Heart right ventricle (tissue), 16 donors: ENCODE measurements at places on chromosomes 6 and 20.

- DNase-seq = no peak
Measured at GRCh38 chr6:135657207-135657606, 159.7 kb upstream of the AHI1 start.

GRCh38 chr6:16333580-16333979 is 95.2 kb downstream of the GMPR start:
- no peak for DNase-seq

DNA sequence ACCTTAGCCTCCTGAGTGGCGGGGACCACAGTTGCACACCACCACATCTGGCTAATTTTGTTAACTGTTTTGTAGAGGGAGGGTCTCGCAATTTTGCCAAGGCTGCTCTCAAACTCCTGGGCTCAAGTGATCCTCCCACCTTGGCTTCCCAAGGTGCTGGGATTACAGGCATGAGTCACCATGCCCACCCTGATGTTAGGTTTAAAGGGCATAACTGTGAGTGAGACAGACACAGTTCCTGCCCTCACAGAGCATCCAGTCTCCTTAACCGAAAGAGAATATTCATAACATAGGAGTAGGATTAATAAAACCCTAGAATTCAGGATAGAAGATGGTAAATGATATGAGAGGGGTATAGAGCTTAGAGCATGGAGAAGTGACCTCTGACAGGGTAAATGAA is 3.1 kb upstream of the SPATA2 start:
- DNase-seq = no peak

DNA sequence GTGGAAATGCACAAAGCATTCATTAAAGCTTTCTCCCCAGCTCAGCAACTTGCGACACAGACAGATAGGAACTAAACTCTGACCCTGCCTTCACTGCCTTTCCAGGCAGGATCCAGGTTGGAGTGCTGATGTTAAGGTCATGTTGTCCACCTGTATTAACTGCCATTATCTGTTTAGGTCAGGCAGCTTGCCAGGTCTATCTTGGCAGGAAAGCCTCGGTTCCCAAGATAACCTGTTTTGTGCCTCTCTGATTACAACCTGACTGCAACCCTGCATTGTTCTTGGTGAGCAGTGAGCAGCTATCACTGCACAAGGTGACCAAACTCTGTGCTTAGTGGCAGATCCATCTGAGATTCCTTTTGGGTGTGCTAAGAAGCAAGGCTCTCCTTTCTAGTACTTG is 23.2 kb upstream of the ELOVL2 start:
- no peak for DNase-seq

GRCh38 chr6:167153521-167153959 is 4.2 kb downstream of the GPR31 start:
- DNase-seq = no peak

- DNase-seq = no peak
Measured at GRCh38 chr20:11271319-11271718, 597.5 kb upstream of the JAG1 start.

GRCh38 chr6:155067956-155068615 is 73.0 kb downstream of the TIAM2 start:
- no peak for DNase-seq

- DNase-seq = no peak
Measured at GRCh38 chr6:154606457-154606856, 96.0 kb upstream of the CNKSR3 start.

GRCh38 chr20:47024461-47024937 is 129.9 kb downstream of the EYA2 start:
- no peak for DNase-seq

DNA sequence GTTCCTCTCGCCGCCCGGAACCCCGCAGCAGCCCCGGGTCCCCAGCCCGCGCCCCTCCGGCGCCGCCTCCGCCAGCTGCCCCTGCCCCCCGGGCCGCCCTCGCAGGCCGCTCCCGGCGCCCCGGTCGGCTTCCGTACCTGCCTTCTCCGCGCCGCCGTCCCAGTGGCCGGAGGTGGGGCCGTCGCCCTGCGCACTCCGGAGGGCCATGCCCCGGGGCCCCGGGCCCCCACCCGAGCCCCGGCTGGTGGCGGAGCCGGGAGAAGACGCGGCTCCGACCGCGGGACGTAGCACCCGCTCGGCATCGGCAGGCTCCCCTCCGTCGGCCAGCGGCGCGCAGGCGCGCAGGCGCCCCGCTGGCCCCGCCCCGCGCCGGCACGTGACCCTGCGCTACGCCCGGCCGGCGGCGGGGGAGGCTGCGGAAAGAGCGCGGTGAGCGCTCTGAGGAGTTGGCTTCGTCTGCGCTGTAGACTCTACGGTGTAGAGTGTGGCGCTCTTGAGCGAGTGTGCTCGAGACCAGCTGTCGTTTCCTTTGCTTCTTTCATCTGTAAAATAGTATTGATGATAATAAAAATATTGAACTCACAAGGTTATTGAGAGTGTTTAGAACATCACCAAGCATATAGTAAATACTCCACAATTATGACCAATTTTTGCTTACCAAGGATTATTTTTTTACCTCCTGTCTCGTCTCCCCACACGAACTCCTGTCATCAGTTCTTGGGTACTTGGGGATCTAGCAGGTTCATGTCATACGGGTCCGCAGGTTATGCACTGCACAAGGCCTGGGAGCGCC is at the start of gene TBC1D20:
Gene TBC1D20 (minus strand): TSS at position 335 of the 793 bp plus-strand sequence. CDS start 128 bp downstream, at position 207.
- peak; percentile 83 for DNase-seq

- no peak for DNase-seq
Measured at GRCh38 chr6:109222848-109223247, 127.5 kb downstream of the CEP57L1 start.

DNA sequence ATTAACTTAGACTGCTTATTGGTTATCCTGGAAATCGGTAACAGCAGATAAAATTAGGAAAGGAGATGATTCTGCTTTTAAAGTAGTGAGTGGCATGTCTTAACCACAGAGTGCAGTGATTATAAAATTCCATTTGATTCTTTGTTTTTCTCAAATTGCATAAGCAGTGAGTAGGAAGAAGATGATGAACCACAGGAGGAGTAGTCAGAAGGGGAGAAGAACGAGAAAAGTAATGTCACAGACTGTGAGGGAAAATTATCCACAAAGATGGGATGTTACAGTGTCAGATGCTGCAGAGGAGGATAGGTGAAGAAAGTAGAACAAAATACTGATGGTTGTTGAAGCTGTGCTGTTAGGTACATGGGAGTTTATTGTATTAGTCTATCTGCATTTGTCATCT is 63.0 kb downstream of the ITCH start:
- DNase-seq = no peak

- DNase-seq = no peak
Measured at GRCh38 chr6:89347825-89348224, 4.7 kb downstream of the UBE2J1 start.
